ENCODE measurements at places on chromosomes 1 and 21.
A peak's percentile ranks its signal among the peaks of the same experiment; 100 is the strongest.

DNA sequence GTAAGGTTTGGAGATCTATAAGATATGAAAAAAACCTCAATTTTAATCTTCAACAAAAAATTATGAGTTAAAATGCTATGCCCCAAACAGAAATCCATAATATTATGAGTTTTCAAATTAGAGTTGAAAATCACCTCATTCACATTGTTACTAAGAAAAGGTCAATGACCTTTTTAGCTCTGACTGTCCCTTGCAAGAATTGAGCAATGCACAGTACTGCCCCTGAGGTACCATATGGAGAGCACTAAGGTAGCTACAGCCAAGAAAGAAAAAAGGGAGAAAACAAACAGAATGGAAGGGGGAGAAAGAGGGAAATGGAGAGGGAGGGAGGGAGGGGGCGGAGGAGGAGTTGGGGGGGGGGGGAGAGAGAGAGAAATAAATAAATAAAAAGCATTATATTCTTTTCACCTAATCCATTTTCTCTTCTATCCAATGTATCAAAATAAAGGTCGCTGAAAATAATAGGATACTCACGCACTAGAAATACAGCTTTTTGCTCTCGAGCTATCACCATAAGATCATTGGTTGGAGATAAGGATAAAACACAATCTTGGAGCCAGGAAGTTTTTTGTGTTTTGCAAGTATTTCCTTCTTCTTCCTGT lies 58.8 kb downstream of the RAB3GAP2 start:
- DNase-seq, result no peak

DNA sequence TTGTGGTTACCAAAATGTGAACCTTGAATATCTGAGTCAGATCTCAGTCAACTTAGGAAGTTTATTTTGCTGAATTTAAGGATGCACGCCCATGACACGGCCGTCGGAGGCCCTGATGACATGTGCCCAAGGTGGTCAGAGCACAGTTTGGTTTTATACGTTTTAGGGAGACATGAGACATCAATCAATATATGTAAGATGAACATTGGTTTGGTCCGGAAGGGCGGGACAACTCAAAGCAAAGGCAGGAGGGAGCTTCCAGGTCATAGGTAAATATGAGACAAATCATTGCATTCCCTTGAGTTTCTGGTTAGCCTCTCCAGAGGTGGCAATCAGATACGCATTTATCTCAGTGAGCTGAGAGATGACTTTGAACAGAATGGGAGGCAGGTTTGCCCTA lies 1.0 kb upstream of the PRMT2 start:
- DNase-seq, result no peak

GRCh38 chr1:18803851-18804250 lies 55.6 kb downstream of the TAS1R2 start:
- DNase-seq, result no peak

DNA sequence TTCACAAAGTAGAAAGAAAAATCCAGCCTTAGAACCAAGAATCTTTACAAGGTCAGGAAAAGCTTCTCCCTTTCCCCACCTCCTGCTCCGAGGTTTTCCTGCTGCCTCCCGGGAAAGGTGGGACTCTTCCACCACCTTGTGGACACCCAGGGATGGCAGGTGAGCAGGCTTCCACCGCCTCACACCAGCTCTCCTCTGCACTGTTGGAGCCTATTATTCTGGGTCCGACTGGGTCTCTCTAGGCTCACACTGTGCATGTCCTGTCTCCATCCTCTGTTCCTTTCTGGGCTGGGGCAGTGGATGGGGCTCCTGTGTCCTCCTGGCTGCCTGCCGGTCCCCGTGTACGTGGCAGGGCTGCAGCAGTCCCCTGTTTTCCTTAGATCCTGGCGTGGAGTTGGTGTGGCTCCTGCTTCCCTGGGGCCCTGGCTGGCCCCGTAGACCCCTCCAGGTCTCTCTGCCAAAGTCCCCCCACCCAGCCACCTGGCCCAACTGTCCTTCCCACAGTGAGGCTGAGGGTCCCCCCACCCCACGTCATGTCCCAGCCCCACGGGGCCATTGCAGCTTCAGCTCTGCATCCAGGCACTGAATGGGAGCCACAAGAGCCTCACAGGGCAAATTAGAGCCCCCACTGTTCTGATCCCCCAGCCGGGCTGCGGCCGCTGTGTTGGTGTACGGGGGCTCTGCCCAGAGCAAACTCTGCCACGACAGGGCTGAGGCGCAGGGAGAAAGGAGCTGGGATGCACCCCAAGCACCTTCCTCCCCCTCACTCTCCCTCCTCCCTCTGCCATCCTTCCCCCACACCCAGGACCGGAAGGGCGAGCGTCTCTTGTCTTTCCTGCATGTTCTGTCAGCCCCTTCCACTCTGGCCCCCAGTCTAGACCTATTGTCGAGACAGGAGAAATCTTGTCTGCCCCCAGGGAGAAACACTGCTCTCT lies 3.3 kb upstream of the SLC45A1 start:
- DNase-seq, result peak; percentile 76

DNA sequence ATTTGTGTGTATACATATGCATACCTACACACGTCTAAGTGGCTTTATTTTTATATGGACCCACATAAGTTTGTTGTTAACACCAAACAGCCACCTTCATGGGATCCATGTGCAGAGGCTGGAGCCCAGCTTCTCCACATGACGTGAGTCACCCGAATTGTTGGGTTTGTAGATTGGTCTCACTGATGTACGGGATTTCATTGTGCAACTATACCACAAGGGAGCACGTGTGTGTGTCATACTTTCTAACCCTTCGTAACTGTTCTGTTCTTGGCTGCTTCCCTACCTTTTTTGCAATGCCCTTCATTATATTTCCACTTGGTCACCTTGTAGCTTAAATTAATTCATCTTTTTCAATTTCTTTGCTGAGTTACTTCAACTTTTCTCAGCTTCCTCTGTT lies 21.0 kb downstream of the SPRTN start:
- peak; percentile 60 for DNase-seq

- DNase-seq, result no peak
Observed at GRCh38 chr21:44982558-44983250, 42.9 kb downstream of the SLX9 start.

- no peak for DNase-seq
Observed at GRCh38 chr1:159185121-159185520, 13.7 kb downstream of the CADM3 start.

GRCh38 chr1:8263791-8264190 lies 54.1 kb upstream of the SLC45A1 start:
- DNase-seq, result no peak

GRCh38 chr1:33624261-33624990 lies 152.0 kb downstream of the ZSCAN20 start:
- no peak for DNase-seq

DNA sequence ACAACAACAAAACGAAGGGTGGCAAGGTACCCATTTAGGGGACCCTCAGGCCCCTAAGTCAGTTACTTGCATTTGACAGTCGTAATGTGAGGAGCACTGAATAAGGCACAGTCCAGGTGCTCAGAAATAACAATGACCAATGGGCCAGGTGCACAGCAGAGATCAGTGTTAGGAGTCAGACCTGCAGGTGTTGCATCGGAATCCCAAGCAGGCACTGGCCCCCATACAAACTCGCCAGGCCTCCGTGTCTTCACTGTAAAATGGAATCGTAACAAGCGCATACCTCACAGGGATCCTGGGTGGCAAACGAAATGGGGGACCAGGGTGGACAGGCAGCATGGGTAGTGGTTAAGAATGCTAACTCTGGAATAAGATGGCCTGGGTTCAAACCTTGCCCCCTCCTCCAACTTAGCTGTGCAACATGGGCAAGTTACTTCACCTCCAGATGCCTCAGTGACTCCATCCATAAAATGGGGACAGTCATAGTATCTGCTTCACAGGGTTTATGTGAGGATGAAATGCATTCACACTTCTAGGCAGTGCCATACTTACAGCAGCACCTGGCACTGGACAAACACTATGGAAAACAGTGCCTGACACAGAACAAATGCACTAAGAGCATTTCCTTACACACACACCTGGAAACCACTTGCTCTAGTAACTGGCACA lies 20.2 kb downstream of the RCAN1 start:
- DNase-seq, result no peak

Data from SK-MEL-5 (cell line).